Kidney glomerular epithelial cell (primary cell): ENCODE measurements at places on chromosomes 7 and 10.

GRCh38 chr7:98209166-98209920, 1.9 kb upstream of the BHLHA15 start:
- no peak for DNase-seq

GRCh38 chr10:30784524-30784896, 155.0 kb upstream of the LYZL2 start:
- no peak for DNase-seq

- DNase-seq, result no peak
Measured at GRCh38 chr10:79552143-79552542, 8.1 kb downstream of the SFTPA2 start.

- DNase-seq, result no peak
Measured at GRCh38 chr7:25385506-25386136, 157.3 kb upstream of the NPVF start.

- DNase-seq, result no peak
Measured at GRCh38 chr10:124656113-124656490, 88.1 kb downstream of the FAM53B start.

DNA sequence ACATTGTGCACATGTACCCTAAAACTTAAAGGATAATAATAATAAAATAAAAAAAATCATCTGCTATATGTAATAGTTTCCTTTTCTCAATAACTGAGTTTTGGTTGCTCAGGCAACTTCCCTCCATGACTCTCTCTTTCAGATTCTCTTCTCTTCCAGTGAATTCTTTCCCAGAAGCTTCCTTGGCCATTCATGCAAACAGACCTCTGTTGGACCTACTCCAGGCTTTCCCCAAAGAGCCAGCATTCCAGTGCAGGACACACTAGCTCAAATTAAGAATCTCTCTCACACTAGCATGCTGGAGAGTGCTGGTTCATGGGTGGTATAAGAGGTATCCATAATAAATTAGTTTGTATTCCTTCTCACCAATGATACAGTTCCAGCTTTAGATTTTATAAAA, 31.0 kb upstream of the ZEB1 start:
- DNase-seq, result no peak

GRCh38 chr7:39130274-39130673, 152.6 kb downstream of the POU6F2 start:
- DNase-seq, result no peak

- DNase-seq, result no peak
Measured at GRCh38 chr7:102175423-102176170, 111.1 kb upstream of the SH2B2 start.

DNA sequence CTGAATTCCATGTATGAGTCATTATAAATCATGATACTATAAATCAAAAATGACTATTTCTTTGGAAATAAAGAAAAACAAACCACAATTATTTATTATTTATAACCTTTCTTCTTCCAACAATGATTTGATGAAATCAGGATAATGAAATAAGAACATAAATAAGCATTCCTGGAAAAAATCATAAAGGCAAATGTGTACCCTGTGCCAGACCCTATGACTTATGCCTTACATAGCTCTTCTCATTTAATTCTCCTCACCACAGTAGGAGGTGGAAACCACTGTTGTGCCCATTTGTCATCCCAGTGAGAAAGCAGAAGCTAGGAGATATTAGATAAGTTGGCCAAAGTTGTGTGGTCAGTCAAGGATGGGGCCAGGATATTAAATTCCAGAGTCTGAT, 255.1 kb downstream of the DOCK4 start:
- DNase-seq, result no peak

DNA sequence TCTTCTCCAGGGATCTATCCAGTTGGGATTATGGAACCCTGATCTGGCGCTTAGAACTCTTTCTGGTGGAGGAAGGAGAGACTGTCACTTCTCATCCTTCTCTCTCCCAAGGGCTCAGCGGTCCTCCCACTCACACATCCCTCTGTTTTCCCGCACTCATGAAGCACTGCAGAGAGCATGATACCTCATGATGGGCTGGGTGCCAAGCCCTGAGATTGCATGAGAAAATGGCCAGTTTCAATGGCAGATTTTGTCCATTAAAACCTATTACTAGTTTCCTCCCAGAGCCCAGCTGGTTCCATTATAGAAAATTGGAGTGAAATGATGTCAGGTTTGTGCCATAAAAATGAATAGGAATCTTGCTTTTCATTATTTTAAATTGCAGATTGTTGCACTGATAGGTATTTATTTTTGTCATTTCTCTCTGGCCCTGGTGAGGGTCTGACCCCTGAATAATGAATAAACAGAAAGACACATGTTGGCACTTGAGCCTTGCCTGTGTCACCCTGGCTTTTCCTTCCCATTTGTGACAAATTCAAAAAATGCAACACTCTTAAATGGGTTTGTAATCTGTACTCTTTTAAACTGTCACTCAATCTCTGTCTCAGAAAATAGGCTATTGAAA, 1151.1 kb downstream of the TYW1 start:
- DNase-seq, result no peak

- no peak for DNase-seq
Measured at GRCh38 chr7:23287612-23288011, 11.5 kb upstream of the MALSU1 start.

- DNase-seq, result peak; percentile 55
Measured at GRCh38 chr10:86958901-86959736, 720 bp downstream of the SNCG start.

DNA sequence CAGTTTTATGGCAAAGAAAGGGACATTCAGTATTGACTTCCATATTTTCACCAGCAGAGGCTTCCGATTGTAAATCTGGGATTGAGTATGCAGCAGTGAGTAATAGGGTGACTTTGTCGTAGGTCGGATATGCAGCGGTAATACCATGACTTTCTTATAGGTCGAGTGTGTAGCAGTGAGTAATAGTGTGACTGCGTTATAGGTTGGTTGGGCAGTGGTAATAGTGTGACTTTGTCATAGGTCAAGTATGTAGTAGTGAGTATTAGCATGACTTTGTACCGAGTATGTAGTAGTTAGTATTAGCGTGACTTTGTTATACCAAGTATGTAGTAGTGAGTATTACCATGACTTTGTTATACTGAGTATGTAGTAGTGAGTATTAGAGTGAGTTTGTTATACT, 268.2 kb upstream of the ADARB2 start:
- DNase-seq, result no peak

GRCh38 chr10:34558093-34558583, 257.0 kb downstream of the PARD3 start:
- DNase-seq, result no peak
